T1000 (cell line): ENCODE measurements at places on chromosomes 11 and 22.

DNA sequence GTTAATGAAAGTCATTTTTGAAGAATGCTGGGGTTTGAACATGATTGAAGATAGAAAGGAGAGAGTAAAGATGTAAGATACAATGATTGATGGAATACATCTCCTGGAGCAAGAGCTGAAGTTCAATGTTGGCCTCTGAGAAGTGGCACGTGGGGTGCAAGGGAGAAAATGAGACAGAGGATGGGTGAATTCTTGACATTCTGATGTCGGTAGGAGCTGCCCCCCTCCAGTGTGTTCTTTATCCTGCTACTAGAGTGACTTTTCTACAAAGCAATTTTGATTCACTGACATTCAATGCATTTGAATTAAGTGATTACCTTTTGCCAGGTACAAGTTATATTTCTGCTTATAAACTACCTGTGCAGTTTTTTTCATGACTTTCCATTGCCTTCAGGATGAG lies 159.0 kb upstream of the MTMR2 start:
- no peak for DNase-seq

GRCh38 chr11:65084598-65085375 lies 765 bp downstream of the ZFPL1 start:
- no peak for DNase-seq

DNA sequence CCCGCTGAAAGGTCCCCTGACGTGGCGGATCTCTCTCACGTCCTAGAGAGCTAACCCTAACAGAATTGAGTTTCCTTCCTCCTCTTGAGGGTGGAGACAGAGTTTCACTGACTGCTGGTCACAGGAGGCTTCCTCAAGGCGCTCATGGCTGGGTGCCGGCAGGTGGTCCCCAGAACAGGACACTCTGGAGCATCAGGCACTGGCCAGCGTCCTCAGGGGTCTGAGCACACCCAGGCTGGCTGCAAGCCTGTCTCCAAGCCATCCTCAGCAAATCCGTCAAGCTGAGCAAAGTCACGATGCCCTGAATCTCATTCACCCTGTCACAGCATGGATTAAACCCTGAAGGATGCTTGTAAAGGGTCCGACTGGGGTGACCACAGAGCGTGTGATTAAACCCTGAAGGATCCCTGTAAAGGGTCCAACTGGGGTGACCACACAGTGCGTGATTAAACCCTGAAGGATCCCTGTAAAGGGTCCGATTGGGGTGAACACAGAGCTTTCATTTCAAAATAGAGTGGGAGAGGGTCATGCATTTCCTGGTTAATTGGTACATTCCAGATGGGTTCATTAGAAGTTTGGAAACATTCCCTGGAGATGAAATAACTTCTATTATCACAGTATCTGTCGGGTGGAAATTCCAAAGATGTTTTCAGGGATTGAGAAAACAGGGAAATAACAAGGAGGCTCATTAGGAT lies 473.0 kb downstream of the BRD1 start:
- DNase-seq: no peak

DNA sequence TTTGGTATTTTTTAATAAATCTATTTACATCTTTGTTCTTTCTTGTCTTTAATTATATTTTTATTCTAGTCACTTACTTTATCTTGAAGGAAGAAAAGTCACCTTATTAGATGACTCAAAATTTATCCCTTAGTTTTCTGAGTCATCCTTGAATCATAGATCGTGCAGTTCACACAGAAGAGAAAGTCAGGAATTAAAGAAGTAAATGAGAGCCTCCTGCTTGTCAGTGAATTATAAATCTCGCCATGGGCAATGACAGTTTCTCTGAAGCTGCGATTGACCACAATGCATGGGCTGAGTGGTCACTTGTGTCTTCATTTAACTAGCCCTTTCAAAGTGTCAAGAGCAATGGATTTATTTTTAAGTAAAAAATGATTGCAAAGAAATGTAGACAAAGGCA lies 91.2 kb downstream of the LUZP2 start:
- DNase-seq: no peak

DNA sequence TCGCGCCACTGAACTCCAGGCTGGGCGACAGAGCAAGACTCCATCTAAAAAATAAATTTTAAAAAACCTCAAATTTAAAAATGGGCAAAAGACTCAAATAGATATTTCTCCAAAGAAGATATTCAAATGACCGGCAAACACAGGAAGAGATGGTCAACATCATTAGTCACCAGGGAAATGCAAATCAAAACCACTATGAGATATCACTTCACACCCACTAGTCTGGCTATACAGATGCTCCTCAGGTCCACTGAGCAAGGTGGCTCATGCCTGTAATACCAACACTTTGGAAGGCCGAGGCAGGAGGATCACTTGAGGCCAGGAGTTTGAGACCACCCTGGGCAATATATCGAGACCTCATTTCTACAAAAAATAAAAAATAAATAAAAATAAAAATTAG lies 43.3 kb upstream of the SLC35C1 start:
- no peak for DNase-seq

DNA sequence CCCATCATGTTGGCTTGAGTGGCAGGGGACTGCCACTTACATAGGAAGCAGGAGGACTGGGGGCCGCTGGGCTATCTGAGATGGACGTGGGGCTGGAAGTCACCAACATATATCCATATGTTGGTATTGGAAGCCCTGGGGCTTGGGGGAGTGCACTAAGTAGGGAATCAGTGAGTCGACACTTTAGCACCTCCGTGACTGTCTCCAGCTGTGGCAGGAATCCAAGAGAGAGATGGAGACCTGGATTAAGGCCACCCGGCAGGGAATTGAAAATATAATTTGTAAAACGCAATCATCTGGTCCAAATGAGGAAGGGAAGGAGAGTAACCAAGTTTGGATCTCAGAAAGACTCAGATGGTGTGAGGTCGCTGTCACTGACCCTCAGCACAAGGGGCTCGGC lies 68.4 kb downstream of the ELFN2 start:
- no peak for DNase-seq

DNA sequence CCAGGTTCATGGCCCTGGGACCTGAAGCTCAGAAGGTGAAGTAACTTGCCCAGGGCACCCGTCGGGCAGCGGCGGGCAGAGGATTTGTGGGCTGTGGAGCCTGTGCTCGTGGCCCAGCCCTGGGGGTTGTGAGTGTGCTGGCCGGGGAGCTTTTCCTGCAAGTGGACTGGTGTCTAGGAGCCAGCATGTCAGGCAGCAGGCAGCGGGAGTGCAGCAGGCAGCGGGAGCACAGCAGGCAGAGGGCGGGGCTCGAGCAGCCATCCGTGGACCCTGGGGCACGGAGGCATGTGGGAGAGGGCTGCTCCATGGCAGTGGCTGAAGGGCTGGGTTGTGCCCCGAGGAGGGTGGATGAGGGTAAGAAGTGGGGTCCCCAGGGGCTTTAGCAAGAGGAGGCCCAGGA lies 72.7 kb upstream of the PPP6R3 start:
- no peak for DNase-seq

- DNase-seq: no peak
Measured at GRCh38 chr11:21561581-21561980, 631.3 kb upstream of the ANO5 start.

DNA sequence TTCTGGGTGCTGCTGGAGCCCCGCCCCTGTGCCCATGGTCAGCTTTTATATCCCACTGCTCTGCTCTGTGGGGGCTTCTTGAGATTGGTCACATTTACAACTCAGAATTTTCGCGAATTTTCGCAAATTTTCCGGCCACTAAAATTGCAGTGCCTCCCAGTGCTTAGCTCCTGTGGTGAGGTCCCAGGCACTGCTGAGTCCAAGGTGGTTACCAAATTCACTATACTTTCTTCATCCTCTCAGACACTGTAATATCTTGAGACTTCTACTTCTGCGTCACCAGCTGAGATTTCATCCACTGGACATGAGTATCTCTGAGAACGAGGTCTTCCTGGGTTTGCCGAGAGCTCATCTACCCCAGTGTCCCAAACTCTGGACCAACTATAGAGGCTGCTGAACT lies 8.7 kb downstream of the KDM4F start:
- no peak for DNase-seq

DNA sequence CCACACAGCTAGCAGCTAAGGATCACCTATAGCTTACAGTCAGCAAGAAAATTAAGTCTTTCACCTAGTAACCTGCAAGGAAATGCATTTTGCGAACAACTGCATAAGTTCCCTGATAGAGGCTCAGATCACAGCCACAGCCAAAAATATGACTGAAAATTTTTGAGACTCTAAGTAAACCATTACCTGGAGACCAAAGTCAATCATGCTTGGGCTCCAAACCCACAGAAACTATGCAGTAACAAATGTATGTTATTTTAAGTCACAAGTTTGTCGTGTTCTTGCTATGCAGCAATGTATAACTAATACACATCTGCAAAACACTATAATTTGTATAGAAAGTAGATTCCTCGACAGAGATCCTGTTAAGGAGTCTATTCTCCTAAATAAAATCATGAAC lies 1025.7 kb upstream of the RAG2 start:
- DNase-seq: no peak

- DNase-seq: no peak
Measured at GRCh38 chr22:29892315-29893156, 9.6 kb downstream of the MTMR3 start.

DNA sequence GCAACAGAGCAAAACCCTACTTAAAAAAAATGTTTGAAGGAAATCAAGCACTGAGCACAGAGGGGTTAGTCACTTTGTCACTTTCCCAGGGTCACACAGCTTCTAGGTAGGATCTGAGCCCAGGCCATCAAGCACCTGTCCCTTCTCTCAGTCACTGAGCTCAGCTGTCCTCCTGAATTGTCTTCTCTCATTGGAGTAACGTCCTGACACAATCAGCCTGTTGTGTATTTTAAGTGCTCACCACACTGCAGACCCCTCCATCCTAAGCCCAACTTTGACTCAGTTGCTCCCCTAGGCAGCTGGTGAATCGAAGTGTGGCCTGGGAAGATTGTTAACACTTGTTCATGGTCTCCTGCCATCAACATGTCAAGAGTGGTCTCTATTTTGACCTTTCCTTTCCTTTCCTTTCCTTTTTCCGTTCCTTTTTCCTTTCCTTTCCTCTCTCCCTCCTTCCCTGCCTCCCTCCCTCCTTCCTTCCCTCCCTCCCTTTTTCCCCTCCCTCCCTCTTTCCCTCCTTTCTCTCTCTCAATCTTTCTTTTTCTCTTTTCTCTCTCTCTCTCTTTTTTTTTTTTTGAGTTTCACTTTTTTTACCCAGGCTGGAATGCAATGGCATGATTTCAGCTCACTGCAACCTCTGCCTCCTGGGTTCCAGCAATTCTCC lies 76.1 kb downstream of the PIWIL3 start:
- no peak for DNase-seq

- peak; percentile 34 for DNase-seq
Measured at GRCh38 chr22:17742527-17742902, 31.8 kb downstream of the BID start.

DNA sequence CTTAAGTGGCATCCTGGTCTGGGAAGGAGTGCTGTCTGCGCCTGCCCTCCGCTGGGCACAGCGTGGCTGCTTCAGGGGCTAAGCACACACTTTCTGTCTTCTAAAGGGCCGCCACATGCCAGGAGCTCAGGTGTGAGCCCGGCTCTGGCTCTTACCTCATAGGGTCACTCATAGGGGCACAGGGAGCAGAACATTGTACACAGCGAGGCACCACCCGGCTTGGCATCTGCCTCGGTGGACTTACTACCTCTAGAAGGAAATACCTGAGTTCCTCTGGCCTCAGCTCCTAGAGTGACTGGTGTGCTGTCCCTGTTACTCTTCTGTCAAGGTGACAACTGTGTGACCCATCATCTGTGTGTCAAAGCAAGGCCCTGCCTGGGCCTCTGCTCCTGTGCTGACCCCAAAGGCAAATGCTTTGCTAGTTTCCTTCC lies 13.4 kb downstream of the NEAT1 start:
- DNase-seq: no peak

GRCh38 chr11:17850336-17850735 lies 115.8 kb downstream of the KCNC1 start:
- no peak for DNase-seq

- no peak for DNase-seq
Measured at GRCh38 chr11:33713856-33714398, 13.3 kb upstream of the C11orf91 start.

DNA sequence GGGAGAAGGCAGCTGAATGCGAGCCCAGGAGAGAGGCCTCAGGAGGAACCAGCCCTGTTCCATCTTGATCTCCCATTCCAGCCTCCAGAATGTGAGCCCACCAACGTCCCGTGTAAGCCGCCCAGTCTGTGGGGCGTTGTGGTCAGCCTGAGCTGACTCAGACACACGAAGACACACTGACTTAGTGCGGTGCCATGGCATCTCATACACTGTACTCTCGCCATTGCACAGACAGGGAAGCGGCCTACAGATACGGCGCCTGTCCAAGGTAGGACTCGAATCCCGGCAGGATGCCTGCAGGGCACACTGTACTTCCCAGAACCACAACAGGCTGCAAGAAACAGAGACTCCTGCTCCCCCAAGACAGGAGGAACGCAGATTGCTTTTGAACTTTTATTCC lies 179.6 kb downstream of the CTTN start:
- no peak for DNase-seq

- no peak for DNase-seq
Measured at GRCh38 chr11:112318661-112319060, 58.0 kb upstream of the PLET1 start.

DNA sequence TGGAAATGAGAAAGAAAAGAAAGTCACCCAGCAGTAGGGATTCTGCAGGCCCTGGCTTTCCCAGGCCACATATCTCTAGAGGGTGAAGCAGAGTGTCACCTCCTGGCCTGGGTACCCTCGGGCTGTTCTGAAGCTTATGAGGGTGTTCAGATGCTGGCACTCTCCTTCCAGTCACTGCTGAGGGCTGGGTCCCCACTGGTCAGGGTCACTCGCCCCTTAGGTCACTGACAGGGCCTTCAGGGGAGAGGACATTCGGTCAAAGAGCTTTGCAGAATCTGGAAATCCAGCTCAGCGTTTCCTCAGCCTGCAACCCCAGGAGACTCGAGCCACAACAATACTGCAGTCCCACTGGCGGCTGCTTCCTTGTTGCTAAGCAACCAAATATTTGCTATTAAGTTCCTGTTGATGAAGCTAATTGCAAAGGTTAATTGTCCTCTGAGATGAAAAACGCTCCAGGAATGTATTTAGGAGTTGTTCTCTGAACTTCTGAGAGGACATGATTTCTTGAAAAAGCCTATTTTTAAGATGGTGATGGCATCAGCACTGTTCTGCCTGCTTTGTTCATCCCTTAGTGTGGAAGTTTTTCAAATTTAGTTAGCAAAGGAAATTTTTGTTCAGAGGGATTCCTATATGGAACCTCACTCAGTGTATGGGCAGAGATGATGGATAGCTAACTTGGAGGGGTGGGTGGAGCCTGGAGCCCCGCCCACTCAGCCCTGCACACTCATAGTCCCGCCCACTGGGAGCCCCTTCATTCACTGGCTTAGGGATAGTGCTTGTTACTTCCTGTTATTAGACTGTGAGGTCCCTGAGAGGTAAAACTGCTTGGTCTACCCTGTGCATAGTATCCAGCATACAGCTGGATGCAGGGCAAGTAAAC lies 109.2 kb downstream of the CSNK2A3 start:
- DNase-seq: peak; percentile 41
